Stimulated activated CD8-positive, alpha-beta memory T cell treated with anti-CD3 and anti-CD28 coated beads, Interleukin-7, amount 100 ng/mL, for 48 hours (primary cell): ENCODE measurements at places on chromosomes 3 and 15.

- no peak for DNase-seq
Observed at GRCh38 chr3:162492446-162493081, 996.0 kb downstream of the OTOL1 start.

DNA sequence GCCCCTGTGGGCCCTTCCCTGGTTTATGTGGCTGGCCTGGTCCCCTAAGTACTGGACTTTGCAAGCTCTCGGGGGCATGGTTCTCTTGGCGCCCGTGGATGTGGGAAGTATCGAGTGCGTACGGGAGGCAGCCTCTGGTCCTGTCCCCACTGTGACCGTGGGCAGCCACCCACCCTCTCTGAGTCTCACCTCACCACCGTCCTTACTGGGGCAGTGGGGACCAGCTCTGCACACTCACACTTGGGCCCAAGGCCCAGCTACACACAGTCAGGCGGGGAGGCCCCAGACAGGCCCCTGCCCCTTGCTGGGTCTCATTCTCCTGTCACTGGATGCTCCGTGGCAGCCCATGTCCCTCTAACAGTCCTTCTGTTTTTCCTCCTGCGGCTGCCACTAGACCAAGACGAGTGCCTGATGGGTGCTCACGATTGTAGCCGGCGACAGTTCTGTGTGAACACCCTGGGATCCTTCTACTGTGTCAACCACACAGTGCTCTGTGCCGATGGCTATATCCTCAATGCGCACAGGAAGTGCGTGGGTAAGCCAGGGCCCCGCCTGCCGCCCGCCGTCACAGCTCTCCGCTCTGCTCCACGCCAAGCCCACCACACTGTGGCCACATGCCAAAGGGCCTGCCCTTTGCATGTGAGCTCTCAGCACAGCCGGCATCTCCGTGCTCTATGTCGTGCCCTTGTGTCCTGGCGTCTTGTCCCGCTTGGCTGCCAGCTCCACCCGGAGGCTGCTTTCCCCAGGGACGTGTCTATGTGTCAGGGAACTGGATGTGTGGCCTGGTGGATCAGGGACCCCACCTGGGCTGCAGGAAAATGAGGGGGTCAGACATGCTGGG, 72.7 kb downstream of the FBLN2 start:
- DNase-seq: peak; percentile 24

- DNase-seq: no peak
Observed at GRCh38 chr3:130085881-130086280, 4.2 kb downstream of the ALG1L2 start.

GRCh38 chr3:181329024-181329423, 339.5 kb upstream of the DNAJC19 start:
- no peak for DNase-seq

GRCh38 chr3:121418182-121418581, 127.6 kb downstream of the POLQ start:
- no peak for DNase-seq

GRCh38 chr15:62360332-62361097, 195.4 kb upstream of the C2CD4B start:
- DNase-seq: no peak

GRCh38 chr15:90201130-90201943, at the start of gene SEMA4B:
Gene SEMA4B (plus strand): TSS chr15:90201330. CDS start chr15:90201579, 249 bp downstream.
- peak; percentile 38 for DNase-seq

GRCh38 chr3:94862703-94863102, 799.8 kb downstream of the NSUN3 start:
- DNase-seq: no peak

GRCh38 chr3:120428924-120429323, 21.9 kb downstream of the FSTL1 start:
- no peak for DNase-seq

- no peak for DNase-seq
Observed at GRCh38 chr15:75584121-75584520, 5.0 kb upstream of the PTPN9 start.
